ENCODE measurements at places on chromosomes 16 and 17.

GRCh38 chr16:11621920-11622651, 35.4 kb upstream of the LITAF start:
- DNase-seq = no peak

DNA sequence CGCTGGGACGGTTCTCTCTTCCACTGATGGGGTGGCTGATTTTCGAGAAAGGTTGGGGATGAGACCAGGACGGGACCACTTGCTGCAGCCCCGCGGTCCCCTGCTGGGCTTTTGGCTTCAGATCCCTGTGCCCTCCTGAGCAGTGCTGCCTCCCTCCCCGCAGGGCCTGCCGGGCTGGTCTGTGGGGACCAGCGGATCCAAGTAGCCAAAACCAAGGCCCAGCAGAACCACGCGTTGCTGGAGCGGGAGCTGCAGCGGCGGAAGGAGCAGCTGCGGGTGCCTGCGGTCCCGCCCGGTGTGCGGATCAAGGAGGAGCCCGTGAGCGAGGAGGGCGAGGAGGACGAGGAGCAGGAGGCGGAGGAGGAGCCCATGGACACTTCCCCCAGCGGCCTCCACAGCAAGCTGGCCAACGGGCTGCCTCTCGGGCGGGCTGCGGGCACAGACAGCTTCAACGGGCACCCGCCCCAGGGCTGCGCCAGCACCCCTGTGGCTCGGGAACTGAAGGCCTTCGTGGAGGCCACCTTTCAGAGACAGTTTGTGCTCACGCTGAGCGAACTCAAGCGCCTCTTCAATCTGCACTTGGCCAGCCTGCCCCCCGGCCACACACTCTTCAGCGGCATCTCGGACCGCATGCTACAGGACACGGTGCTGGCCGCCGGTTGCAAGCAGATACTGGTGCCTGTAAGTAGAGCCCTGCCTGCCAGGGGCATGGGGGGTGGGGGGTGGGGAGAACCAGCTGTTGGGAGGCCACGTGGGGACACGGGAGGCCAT, 28.6 kb downstream of the POLR3E start:
- DNase-seq = no peak

GRCh38 chr17:47852113-47852949, 1.4 kb upstream of the SP6 start:
- no peak for DNase-seq

DNA sequence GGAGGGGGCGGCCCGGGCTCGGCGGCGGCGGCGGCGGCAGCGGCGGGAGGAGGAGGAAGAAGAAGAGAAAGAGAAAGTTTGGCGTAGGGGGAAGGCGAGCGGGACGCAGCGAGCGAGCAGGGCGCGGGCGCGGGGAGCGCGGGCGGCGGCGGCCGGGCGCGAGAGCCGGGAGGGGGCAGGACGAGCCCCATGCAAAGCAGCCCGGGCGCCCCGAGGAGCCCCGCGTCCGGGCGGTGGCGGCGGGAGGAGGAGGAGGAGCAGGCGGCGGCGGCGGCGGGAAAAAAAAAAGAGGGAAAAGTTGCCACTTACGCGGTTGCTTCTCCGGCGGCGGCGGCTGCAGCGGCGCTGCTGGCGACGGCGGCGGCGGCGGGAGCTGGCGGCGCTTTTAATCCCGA, 10.3 kb upstream of the ZFHX3 start:
- no peak for DNase-seq

DNA sequence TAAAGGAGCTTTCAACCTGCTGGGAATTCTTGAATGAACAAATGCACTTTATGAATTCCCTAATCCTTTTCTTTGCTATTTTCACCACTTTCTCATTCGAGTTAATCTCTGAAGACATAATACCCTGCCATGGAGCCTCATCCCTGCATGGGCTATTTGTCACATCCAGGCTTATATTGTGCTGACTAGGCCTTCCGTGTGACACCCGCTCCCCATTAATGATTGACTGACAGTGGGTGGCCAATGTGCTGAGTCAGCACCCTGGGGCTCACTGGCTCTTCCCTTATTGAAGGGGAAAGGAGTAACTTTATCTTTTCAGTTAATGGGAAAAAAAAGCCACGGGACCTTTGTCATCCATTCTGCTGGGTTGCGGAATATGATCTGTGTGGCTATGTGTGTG, 1024.8 kb upstream of the EEF2KMT start:
- DNase-seq = no peak

- DNase-seq = no peak
Observed at GRCh38 chr17:31802502-31802901, 56.5 kb downstream of the COPRS start.

DNA sequence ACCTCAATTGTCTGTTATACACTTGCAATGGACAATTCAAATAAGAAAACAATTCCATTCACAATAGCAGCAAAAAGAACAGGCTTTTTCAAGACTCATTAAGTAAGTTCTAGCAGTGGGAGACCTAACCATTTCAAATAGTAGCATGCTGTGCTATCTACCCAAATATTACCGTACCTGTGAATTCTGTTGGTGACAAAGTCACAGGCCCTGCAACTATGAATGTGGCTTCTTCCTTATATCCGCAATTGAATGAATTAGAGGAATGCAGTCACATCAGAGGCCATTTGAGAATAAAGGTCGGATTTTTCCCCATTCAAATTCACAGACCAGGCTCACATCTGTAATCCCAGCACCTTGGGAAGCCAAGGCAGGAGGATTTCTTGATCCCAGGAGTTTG, 800 bp upstream of the NME4 start:
- no peak for DNase-seq

DNA sequence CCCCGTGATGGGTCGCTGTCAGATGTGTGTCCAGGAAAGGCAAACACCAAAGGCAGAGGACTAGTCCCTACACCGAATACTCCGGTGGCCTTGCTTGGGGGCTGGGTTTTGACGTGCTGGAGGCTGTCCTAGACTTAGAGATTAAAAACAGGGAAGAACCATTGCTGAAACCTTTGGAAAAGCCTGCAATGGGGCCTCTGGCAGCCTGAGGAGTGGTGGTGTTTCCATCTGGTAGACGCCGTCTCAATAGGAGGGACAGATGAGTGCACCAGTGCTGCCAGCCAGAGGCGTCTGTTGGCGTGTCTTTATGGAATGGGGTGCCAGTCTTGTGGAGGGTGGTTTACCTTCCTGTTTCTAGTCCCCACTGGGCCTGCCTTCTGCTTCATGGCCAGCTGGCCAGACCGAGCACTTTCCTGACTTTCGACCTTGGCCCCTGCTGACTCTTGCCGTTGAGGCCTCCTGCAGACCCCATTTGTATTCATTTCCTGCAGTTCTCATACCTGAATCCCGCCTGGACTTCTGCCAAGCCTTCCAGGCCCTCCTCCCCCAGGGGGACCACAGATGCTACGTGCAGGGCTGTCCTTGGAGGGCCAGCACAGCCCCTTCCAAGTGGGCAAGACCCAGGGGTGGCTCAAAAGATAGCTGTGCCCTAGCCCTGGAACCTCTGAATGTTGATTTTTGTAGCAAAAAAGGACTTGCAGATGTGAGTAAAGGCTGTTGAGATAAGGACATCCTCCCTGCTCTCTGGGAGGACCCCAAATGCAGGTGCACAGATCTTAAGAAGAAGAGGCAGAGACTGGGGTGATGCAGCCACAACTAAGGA, 1.9 kb upstream of the DNASE1 start:
- DNase-seq = no peak

GRCh38 chr17:52158450-52159042, at the start of gene CA10:
CA10 (minus strand) TSS chr17:52158714.
- DNase-seq = no peak

GRCh38 chr16:65547772-65548446, 426.0 kb upstream of the CDH11 start:
- no peak for DNase-seq

DNA sequence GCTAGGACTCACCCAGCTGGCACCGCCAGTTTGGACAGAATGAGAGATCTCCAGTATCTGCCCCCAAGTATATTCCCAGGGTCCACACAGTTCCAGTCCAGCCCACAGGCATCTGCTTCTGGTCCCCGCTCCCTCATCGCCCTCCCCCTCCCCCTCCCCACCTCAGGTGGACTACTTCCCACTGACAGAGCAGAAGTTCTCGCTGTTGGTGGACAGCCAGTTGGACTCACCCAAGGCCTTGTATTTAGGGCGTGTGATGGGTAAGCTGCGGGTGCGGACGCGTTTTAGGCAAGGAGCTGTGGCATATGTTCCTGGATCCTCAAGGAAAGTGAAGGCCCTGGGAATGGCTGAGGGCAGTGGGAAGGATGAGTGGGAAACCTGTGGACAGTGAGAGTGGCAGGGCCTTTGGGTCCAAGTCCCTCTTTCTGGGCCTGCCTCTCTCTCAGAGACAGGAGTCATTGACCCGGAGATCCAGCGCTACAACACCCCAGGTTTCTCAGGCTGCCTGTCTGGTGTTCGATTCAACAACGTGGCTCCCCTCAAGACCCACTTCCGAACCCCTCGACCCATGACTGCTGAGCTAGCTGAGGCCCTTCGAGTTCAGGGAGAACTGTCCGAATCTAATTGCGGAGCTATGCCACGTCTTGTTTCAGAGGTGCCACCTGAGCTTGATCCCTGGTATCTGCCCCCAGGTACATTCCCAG, 14.9 kb downstream of the CNTNAP1 start:
- no peak for DNase-seq

GRCh38 chr17:1908699-1909309, 79.0 kb downstream of the RPA1 start:
- DNase-seq = peak; percentile 31

- no peak for DNase-seq
Observed at GRCh38 chr17:73710095-73710592, 65.9 kb upstream of the SDK2 start.

- DNase-seq = no peak
Observed at GRCh38 chr16:68445458-68445857, 2.9 kb downstream of the SMPD3 start.

DNA sequence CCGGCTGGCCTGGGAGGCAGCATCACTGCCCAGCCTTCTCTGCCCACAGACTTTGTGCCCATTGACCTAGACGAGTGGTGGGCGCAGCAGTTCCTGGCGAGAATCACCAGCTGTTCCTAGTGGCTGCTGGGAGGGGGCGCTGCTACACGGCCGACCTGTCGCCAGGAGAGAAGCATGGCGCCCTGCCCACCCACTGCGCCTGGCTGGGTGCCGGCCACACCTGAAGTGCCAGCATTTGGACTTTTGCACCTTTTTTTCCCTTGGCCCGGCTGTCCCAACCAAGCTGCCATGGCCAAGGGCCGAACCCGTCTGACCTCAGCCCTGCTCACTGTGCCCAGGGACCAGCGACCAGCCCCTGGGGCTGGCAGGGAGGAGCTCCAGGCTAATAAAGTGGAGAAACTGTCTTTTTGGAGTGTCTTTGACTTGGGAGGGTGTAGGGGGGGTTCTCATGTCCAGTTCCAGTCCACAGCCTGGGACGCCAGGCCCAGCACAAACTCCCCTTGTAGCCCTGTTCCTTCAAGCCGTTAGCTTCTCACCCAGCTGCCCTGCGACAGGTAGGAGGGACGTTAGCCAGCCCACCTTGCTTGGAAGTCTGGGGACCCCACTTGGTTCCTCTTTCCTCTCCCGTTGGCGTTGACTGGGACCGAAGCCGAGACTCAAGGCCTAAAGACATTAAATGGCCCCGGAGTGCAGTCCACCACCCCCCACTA, 939 bp upstream of the WDR90 start:
- no peak for DNase-seq

DNA sequence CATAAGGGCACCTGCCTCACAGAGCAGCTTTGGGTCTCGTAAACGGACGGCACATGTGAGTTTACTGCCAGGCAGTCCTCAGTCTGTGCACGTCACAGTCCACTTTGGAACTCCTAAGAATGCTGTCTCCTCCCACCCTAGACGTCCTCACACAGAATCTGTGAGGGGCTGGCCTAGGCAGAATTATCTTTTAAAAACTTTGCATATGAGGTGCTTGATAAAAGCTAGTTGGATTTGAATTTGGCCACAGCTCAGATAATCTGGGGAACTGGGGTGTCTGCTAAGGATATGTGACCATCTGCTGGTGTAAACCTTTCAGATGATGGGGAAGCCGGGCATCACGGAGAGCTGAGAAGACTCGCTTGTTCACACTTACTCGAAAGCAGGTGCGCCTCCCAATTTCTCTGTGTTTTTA, 64.4 kb downstream of the METRNL start:
- DNase-seq = no peak

- DNase-seq = no peak
Observed at GRCh38 chr16:49462362-49462988, 88.9 kb downstream of the C16orf78 start.

DNA sequence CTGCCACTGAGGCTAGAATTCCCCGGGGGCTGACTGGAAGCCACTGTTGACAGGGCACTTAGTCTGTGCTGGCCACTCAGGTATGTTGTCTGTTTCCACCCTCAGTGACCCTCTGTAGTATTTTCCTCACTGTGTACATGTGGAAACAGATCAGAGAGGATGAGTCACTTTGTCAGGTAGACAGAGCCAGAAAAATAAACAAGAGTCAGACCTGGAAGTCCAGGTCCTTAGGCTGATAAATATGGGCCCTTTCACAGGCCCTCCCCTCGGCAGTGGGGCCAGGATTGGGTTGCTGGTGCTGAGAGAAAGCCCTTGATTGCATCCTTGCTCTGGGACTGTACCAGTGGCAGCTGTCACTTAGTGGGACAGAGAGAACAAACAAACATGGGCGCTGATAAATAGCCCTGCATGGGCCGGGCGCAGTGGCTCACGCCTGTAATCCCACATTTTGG, 21.3 kb downstream of the PGS1 start:
- no peak for DNase-seq

- no peak for DNase-seq
Observed at GRCh38 chr17:66935717-66936116, 28.8 kb upstream of the CACNG4 start.

All from amygdala (tissue), 56 donors.